AG04450 (cell line): ENCODE measurements at places on chromosomes 5 and 9. TPM values are rescaled to one million over a fixed set of nuclear protein-coding genes. Genes with fewer than 3 reads are reported as not detected.

GRCh38 chr5:6593148-6594016 is 39.5 kb downstream of the NSUN2 start:
- no peak for DNase-seq

DNA sequence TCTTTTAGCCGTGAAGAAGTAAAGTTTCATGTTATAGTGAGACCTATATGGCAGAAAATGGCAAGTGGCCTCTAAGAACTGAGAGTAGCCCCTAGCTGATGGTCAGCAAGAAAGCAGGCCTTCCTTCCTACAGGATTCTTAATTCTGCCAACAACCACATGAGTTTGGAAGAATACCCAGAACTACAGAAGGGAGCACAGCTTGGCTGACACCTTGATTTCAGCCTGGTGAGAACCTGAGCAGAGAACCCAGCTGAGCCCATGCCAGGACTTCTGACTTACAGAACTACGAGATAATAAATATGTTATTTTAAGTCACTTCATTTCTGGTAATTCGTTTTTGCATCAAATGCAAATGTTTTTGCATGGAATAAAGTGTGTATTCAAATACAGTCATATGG is 5.9 kb upstream of the FBXL17 start:
- DNase-seq = no peak

GRCh38 chr5:11903614-11904264 is 507 bp downstream of the CTNND2 start:
- no peak for DNase-seq

The BTNL8 gene
- not detected in 2 replicates for polyA plus RNA-seq

- DNase-seq = no peak
Measured at GRCh38 chr9:69996967-69997366, 46.7 kb upstream of the MAMDC2 start.
